ENCODE measurements at places on chromosomes 3 and 15.

- no peak for DNase-seq
Observed at GRCh38 chr3:64945171-64945729, 257.4 kb upstream of the ADAMTS9 start.

- DNase-seq: no peak
Observed at GRCh38 chr3:149771652-149772271, 19.5 kb upstream of the COMMD2 start.

- DNase-seq: no peak
Observed at GRCh38 chr3:180102134-180102533, 65.4 kb upstream of the PEX5L start.

- DNase-seq: no peak
Observed at GRCh38 chr15:64060716-64061115, 14.4 kb upstream of the DAPK2 start.

GRCh38 chr3:59444294-59444671 lies 394.5 kb upstream of the CFAP20DC start:
- DNase-seq: no peak

- DNase-seq: no peak
Observed at GRCh38 chr3:197369545-197369944, 71.1 kb upstream of the DLG1 start.

DNA sequence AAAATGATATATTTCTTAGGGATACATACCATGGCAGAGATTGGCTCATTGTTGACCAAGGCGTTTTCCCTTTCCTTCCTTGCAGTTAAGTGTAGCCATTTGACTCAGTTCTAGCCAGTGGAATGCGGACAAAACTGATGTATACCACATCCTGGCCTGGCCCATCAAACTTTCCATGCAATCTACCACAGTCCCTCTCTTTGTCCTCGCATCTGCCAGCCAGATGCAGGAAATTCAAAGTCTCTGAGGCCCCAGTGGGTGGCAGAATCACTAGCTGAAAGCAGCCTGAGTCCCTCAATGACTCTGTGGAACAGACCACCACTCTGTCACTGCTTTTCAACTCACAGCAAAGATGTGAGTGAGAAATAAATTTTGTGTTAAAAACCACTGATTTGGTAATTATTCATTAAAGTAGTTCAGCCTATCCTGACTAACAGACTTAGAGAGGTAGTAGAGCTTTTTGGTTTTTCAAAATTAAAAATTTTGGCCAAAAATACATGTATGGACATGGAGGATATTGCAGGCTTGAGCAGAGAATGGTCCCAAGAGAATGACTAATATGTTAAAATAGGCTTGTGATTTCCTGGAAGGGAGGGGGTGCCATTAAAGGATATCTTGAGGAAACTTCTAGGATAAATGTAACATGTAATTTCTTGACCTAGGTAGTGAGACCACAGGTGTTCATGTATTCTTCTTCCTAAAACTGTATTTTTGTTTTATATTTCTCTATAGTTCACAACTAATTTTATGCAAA lies 10.9 kb downstream of the LRRFIP2 start:
- peak; percentile 86 for DNase-seq

GRCh38 chr3:154496978-154497377 lies 67.0 kb upstream of the GPR149 start:
- DNase-seq: no peak

DNA sequence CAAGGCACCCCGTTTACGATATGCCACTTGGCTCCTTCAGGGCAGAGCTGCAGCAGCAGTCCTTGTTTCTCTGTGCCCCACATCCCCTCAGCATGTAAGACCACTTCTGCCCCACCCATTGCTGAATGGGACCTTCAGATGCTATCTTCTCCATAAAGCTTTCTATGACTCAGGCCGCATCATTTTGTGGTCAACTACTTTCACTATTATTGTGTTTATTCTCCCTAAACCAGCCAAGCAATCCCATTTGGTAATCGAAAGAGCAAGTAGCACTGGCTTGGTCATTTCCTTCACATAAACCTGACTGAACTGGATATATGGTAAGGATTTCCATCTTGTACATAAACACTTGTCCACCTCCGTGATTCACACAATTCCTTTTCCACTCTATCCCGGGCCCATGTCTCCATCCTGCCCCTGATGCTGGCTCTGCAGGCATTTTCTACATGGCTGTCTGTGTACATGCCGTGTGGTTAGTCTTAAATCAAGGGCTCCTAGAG lies 25.7 kb downstream of the LIPC start:
- DNase-seq: peak; percentile 68
